ENCODE measurements at places on chromosomes 16 and 17. TPM values are rescaled to one million over a fixed set of nuclear protein-coding genes. Genes with fewer than 3 reads are reported as not detected.

Gene PRRT2
- 6.5 TPM for total RNA-seq

Gene KLHL10
- total RNA-seq: 0.62 TPM

Gene SLC16A5
- total RNA-seq: 6.9 TPM

DNA sequence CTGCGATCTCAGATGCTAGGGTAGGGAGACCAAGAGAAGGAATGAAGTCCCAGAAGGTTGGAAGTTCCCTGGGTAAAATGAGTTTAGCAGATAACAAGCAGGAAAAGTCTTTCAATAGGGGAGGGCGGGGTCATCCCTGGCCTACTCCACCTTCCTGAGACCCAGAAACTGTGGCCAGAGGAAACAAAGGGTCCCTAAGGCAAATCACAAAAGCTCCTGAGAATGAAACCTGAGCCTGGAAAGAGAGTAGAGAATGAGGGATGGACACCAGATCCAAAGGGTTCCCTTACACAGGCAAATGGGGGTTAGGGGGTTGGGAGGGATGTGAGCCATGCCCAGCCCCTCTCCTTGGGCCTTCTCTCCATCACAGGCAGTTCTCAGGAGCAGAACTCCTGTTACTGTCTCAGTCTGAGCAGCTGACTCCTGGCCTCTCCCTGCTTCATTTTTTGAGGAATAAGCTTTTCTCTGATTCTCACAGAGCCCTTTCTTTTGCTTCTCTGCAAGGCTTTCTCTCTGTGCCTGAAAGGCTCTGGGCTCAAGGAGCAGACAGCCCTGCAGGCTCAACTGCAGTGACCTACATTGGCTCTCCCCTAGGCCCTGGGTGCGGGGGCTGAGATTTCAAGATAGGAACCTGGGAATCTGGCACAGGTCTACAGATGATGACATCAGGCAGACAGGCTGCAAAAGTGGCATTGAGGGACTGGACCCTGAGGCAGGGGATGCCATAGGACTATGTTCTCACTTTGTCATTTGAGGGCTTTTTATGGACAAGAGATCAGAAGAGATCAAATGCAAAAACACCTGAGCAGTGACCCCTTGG lies 9.8 kb upstream of the NR1D1 start:
- ATAC-seq: no peak

DNA sequence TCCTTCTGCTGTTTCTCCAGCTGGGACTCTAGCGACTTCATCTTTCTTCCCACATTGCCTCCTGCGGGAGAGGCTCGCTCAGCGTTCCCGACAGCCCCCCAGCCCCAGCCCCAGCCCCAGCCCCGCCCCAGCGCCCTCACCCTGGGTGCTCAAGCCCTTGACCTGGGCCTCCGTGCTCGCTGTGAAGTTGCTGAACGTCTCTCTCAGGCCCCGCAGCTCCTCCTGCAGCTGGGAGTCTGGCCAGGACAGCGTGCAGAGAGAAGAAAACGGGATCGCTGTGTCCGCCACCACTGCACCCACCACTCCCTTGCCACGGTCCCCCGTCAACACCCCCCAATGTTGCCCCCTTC lies 2.4 kb downstream of the ASGR1 start:
- ATAC-seq: peak; percentile 17

- no peak for ATAC-seq
Observed at GRCh38 chr16:52657924-52658323, 111.0 kb upstream of the TOX3 start.

DNA sequence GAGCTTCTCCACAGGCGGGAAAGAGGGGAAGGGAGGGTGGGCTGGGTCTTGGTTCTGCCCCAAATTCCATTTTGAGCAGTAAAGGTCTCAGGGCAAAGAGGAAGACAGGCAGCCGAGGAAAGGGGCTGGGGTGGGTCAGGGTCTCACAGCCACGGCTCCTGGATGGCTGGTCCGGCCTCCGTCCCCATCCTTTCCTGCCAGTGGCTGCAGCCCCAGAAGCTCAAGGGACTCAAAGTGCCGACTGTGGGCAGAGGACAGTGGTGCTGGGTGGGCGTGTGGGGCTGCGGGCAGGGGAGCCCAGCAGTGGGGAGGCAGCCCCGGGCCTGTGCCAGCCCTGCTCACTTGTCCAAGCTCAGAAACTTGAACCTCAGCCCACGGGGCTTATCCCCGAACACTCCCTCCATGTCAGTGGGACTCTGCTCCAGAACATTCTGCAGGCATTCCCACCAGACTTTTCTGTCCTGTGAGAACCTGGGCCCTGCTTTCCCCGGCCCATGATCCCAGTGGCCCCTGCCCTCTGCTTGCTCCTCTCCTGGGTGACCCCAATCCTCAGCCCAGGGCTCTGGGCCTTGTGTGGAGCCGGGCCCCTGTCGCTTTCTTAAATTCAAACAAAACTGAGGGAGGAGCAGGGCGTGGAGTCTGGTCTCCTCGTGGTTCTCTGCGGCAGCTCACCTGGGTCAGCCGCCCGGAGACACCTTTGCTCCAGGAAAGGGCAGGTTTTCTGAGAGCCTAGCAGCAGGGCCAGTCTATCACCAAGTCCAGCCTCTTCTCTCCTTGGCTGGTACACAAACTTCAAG lies 117.8 kb upstream of the METRNL start:
- no peak for ATAC-seq

DNA sequence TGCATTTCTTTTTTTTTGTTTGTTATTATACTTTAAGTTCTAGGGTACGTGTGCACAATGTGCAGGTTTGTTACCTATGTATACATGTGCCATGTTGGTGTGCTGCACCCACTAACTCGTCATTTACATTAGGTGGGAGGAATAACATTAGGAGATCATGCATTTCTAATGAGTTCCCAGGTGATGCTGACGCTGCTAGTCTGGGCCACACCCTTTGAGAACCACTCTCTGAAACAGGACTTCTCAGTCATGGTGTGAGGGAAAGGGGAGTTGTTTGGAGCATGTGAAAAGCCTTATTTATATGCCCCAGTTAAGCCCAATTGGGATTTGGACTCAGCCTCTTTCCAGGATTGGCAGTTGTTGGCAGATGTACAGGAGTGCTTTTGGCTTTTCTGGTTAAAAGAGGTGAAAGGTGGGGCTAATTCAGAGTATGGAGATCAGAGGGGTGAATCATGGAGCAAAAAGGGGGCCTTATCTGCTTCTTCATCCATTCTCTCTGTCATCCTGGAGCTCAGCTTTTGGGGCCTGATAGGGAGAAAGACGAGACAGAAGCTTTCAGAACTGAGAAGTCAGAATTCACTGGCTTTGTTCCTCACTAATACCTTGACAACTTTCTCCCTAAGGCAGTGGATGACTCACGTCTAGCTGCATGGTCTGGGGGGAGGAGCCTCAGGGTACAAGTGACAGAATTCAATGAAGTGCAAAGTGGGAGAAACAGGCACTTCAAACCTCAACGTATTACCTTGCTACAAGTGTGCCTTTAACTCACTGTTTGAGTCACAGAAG lies 180.0 kb upstream of the CACNG3 start:
- no peak for ATAC-seq
